Body of pancreas (tissue), 4 donors: ENCODE measurements at places on chromosomes 7 and 10. TPM values are rescaled to one million over a fixed set of nuclear protein-coding genes. Genes with fewer than 3 reads are reported as not detected.

Gene SCART1
- 3.9 TPM for total RNA-seq

Gene ACSM6
- total RNA-seq, result 0.52 TPM

- peak; percentile 61 for DNase-seq
- peaks cover 11% of the 10 kb centered on the region for H3K27me3 ChIP-seq
- H3K27ac ChIP-seq, result no peak within 1 kb of the TSS
- H3K4me1 ChIP-seq, result peaks cover 19% of the 10 kb centered on the region
Observed at GRCh38 chr10:132942101-132943057, at the start of gene CFAP46. TSS of gene CFAP46 (minus strand) at chr10:132942570. CDS start at chr10:132942484, 86 bp downstream.

Gene CLEC5A
- total RNA-seq, result 0.99 TPM

GRCh38 chr7:144784943-144785342, 50.9 kb downstream of the TPK1 start:
- no peak for DNase-seq
- H3K4me1 ChIP-seq, result no peaks in the 10 kb centered on the region
- H3K4me3 ChIP-seq, result no peak overlapping the region
- H3K27ac ChIP-seq, result no peak overlapping the region

Gene RADIL
- 2.1 TPM for total RNA-seq

- H3K4me1 ChIP-seq, result peaks cover 28% of the 10 kb centered on the region
- H3K27ac ChIP-seq, result no peak within 1 kb of the TSS
Observed at GRCh38 chr10:124450012-124450782, at the start of gene NKX1-2. TSS of gene NKX1-2 (minus strand) at chr10:124450035. CDS start at chr10:124449943, 92 bp downstream.

- H3K27ac ChIP-seq, result peak overlapping the region; percentile 13
- peaks cover 60% of the 10 kb centered on the region for H3K4me1 ChIP-seq
- no peaks in the 10 kb centered on the region for H3K36me3 ChIP-seq
- no peak overlapping the region for H3K4me3 ChIP-seq
Observed at GRCh38 chr7:47501406-47501805, 80.5 kb downstream of the TNS3 start.

- H3K27me3 ChIP-seq, result no peaks in the 10 kb centered on the region
- no peaks in the 10 kb centered on the region for H3K4me1 ChIP-seq
- no peak for DNase-seq
Observed at GRCh38 chr10:130777507-130778165, 533.9 kb downstream of the TCERG1L start.

GRCh38 chr7:50533866-50534265, 31.3 kb downstream of the DDC start:
- no peaks in the 10 kb centered on the region for H3K27me3 ChIP-seq
- no peak overlapping the region for H3K27ac ChIP-seq
- peaks cover 35% of the 10 kb centered on the region for H3K4me1 ChIP-seq
- H3K36me3 ChIP-seq, result no peaks in the 10 kb centered on the region
- H3K4me3 ChIP-seq, result no peak overlapping the region

DNA sequence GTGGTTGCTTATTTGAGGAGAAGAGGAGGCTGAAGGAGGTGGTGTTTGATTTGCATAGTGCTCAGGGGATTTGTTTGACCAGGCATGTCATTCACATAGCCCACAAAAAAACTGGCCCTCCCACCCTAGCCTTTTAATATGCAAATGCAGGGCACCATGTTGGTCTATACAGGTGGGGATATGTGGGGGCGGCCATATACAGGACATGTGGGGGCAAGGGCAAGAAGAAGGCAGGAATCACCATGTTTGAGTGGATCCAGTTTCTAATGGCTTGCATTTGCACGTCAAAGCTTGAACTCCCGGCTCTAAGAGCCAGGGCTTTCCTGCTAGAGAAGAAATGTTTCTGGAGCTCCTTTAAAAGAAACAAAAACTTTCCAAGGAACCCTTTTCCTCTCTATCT, 541.0 kb downstream of the ZWINT start:
- DNase-seq, result no peak
- no peaks in the 10 kb centered on the region for H3K36me3 ChIP-seq
- no peak overlapping the region for H3K27ac ChIP-seq
- H3K4me1 ChIP-seq, result no peaks in the 10 kb centered on the region
- H3K27me3 ChIP-seq, result no peaks in the 10 kb centered on the region

Gene CTAGE8
- not detected for total RNA-seq

DNA sequence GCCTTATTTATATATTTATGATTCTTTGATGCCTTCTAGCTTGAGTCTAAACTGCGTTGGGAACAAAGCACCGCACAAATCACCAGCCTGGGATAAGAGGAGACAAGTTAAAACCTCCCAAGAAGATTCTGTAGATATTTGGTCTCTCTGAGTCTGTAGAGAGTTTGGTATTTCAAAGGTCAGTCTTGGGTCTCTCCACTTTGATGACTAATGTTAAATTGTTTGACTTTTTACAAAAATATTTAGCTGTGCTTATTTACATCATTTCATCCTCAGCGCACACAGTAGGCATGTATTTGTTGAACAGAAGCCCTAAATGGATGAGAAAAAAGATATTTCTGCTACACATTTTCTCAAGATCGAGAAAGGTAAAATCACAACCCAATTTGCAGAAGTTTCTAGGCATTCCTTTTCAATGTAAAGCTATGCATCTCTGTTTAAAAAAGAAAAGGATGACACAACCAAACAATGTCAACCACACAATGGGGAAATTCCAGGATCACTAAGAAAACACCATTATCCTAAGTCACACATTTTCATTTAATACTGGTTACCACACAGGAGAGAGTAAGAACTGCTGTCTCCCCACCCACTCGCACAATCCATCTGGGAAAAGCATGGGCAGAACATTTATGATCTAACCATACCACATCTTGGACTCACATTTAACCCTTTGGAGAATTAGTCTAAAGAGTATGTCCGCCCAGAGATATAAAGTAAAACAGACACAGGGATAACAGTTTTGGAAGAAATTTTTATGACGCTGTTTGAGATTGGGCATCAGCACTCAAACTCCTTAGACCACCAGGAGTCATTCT, 4.4 kb downstream of the CDK6 start:
- peaks cover 40% of the 10 kb centered on the region for H3K4me1 ChIP-seq
- DNase-seq, result no peak
- H3K27me3 ChIP-seq, result no peaks in the 10 kb centered on the region

- no peak for DNase-seq
- H3K36me3 ChIP-seq, result no peaks in the 10 kb centered on the region
- H3K27me3 ChIP-seq, result no peaks in the 10 kb centered on the region
- no peak overlapping the region for H3K27ac ChIP-seq
- H3K4me1 ChIP-seq, result peaks cover 5% of the 10 kb centered on the region
Observed at GRCh38 chr7:139099172-139099947, 10.2 kb downstream of the ZC3HAV1 start.

DNA sequence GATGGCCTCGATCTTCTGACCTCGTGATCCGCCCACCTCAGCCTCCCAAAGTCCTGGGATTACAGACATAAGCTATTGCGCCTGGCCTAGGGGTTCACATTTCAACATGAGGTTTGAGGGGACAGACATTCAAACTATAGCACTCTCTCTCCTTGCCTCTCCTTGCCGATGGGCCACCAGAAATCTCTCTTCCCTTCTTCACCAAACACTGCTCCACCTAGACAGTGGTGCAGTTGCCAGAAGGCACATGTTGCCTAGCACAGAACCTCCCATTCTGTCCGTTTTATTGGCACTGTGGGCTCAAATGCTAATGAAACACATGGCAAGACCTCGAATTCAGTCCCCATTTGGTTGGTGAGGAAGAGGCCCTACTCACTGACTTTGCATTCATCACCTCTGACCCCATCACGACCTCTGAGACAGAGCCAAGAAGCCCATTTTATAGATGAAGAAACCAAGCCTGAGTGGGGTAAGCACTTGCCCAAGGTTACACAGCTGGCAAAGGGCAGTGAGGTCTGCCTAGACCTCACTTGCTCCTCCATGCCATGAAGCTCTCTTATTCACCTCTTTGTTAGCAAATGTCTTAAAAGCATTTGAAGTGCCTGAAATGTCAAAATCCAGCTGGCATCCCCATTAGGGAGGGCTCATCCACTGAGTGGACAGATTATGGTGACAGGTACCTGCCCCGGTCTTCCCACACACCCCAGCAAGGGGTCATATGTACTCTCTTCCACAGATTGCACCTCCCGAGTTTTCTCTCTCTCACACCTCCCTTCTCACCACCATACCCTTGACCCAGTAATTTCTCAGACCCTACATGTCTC, 34.0 kb downstream of the GPRIN2 start:
- no peak for DNase-seq
- H3K36me3 ChIP-seq, result no peaks in the 10 kb centered on the region
- no peak overlapping the region for H3K4me3 ChIP-seq
- peaks cover 18% of the 10 kb centered on the region for H3K4me1 ChIP-seq

GRCh38 chr10:75427951-75428350, 3.5 kb upstream of the LRMDA start:
- no peak overlapping the region for H3K4me3 ChIP-seq
- H3K27ac ChIP-seq, result no peak overlapping the region
- H3K36me3 ChIP-seq, result no peaks in the 10 kb centered on the region
- H3K4me1 ChIP-seq, result peaks cover 69% of the 10 kb centered on the region

DNA sequence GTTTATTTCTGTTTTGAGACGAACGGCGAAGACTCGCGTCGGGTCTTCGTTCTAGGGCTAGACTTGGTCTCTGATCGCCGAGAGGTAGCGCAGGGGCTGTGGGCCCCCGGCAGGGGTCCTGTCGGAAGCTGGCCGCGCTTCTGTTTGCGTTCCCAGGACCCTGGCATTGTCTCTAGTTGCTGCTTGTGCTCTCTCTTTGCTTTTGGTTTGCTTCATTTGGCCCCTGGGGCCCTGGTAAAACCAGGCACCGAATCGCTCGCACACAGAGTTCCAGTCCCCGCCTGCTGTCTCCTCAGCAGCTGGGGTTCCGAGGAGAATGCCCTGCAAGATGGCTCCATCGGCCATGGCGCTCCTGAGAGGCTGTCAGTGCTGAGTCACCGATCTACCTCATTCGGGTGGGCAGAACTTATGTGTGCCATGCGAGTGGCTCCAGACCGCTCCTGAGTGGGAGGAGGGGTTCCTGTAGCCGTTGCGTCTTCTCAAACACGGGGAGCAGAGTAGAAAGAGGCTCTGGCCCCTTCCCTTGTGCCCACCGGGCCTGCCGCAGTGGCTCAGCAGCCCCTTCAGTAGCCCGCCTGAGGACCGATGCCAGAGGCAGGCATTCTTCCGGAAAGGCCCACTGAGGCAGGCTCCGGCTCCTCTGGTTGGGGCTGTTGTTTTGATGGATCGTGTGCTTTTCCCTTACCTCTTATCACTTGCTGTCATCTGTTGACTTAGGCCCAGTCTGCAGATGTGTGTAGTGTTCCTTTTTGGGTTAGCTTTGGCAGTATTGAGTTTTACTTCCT, 826 bp downstream of the CHPF2 start:
- peak overlapping the region; percentile 76 for H3K27ac ChIP-seq
- H3K27me3 ChIP-seq, result no peaks in the 10 kb centered on the region
- H3K36me3 ChIP-seq, result peaks cover 10% of the 10 kb centered on the region
- peak; percentile 59 for DNase-seq

DNA sequence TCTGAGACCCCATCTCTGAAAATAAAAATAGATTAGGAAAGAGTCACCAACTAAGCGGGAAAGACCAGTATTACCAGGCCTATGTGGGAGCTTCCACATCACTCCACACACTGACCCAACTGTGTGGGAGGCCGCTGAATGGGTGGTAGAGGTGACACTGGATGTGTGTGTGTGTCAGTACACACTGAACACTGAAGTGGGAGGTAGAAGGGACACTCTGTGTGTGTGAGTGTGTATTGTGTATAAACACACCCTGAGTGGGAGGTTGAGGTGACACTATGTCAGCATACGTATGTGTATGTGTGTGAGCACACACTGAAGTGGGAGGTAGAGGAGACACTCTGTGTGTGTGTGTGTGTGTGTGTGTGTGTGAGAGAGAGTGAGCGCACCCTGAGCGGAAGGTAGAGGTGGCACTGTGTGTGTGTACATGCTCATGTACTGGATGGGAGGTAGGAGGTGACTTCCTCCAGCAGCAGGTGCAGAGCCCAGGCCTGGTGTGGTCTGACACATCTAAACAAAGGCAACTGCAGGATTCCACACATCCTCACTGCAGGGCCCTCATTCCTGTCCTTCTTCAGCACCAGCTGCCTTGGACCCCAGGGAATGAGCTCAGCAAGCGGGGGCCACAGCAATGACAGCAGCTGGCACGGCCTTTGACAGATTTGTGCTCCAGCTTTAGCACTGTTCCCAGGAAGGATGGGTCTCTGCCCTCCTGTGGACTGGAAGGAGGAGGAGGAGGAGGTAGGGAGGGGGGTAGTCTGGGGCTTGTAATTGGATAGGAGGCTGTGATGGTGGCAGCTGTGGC, 26.5 kb upstream of the RBM20 start:
- no peaks in the 10 kb centered on the region for H3K4me1 ChIP-seq
- no peak for DNase-seq
- H3K36me3 ChIP-seq, result no peaks in the 10 kb centered on the region
- H3K27ac ChIP-seq, result no peak overlapping the region
- H3K4me3 ChIP-seq, result no peak overlapping the region
- no peaks in the 10 kb centered on the region for H3K27me3 ChIP-seq

Gene SMC3
- 18.4 TPM for total RNA-seq

DNA sequence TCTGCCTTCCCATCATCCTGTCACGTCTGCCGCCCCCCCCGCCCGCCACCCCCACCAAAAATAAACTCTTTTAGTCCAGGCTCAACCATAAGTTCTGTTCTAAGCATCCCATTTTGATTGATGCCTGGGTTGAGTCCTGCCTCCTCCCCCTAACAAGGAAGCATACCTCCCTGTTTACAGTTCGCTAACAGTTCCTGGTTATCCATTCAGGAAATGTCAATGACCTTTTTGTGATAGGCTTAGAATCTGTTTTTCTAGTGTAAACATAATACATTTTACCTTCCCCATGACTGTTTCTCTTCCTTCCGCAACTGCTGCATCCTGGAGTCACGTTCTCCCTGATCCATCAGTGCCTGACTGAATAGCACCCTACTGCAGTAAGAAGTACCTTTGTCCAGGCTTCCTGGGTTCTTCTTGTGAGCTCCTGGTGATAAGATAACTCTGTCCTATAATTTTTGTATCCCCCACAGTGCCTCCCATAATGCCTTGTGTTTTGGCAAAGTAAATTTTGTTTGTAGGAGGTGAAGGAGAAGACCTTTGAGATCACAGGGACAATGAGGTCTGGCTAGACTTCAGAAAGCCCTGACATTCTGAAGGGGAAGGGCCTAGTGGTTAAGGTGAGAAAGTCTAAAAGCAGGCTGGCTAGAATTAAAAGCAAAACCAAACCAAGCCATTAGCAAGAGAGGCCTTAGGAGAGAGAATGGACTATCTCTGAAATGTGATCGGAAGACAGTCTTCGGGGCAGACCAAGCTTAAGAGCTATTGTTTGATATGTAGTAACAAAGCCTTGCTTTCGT, 7.3 kb downstream of the AGFG2 start:
- no peak overlapping the region for H3K4me3 ChIP-seq
- H3K27me3 ChIP-seq, result no peaks in the 10 kb centered on the region
- peak overlapping the region; percentile 96 for H3K27ac ChIP-seq
- DNase-seq, result peak; percentile 45
- H3K4me1 ChIP-seq, result peaks cover 78% of the 10 kb centered on the region
